HFFc6 (cell line): ENCODE measurements at places on chromosomes 12 and 14. TPM values are rescaled to one million over a fixed set of nuclear protein-coding genes. Genes with fewer than 3 reads are reported as not detected.

GRCh38 chr14:95608637-95609235, 73.9 kb downstream of the GLRX5 start:
- no peaks in the 10 kb centered on the region for H3K4me1 ChIP-seq
- DNase-seq: no peak
- peaks cover 15% of the 10 kb centered on the region for H3K27me3 ChIP-seq
- no peaks in the 10 kb centered on the region for H3K36me3 ChIP-seq
- H3K4me3 ChIP-seq: no peak overlapping the region

The CCDC196 gene
- not detected in 3 replicates for total RNA-seq

DNA sequence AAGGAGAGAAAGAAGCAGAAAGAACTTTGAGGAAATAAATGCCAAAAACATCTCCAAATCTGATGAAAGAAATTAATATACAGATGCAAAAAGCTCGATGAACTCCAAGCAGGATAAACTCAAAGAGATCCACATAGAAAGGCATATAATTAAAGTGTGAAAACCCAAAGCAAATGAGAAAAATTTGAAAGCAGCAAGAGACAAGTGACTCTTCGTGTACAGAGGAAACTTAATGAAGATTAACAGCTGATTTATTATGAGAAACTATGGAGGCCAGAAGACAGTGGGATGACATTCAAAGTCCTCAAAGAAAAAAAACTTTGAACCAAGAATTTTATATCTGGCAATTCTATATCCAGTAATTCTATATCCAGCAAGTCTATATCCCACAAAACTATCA, 163.0 kb upstream of the TMCC3 start:
- peaks cover 13% of the 10 kb centered on the region; the same call in 1 of the 2 replicates for H3K36me3 ChIP-seq
- H3K27me3 ChIP-seq: no peaks in the 10 kb centered on the region; the same call in 1 of the 2 replicates
- no peak overlapping the region for H3K27ac ChIP-seq
- no peak overlapping the region for H3K4me3 ChIP-seq
- no peak for DNase-seq

The AKAP5 gene
- 0.78 to 1.2 TPM (median 0.82 TPM) in 3 replicates for total RNA-seq

The CBX5 gene
- 70.8 to 128 TPM (median 94.2 TPM) in 3 replicates for total RNA-seq

The LAG3 gene
- total RNA-seq: 0.21 and 0.60 TPM in 2 replicates

The BCAT1 gene
- total RNA-seq: 166 to 189 TPM (median 180 TPM) in 3 replicates

- no peaks in the 10 kb centered on the region; the same call in 1 of the 2 replicates for H3K27me3 ChIP-seq
- peak overlapping the region; percentile 24; the same call in 1 of the 2 replicates for H3K27ac ChIP-seq
- no peak for DNase-seq
- peaks cover 59% of the 10 kb centered on the region for H3K4me1 ChIP-seq
Measured at GRCh38 chr14:54451121-54451601, 10.0 kb upstream of the CNIH1 start.

GRCh38 chr12:12181511-12181910, 85.3 kb downstream of the LRP6 start:
- peaks cover 38% of the 10 kb centered on the region for H3K4me1 ChIP-seq
- H3K4me3 ChIP-seq: no peak overlapping the region
- H3K36me3 ChIP-seq: peaks cover 35% of the 10 kb centered on the region
- H3K27me3 ChIP-seq: no peaks in the 10 kb centered on the region; the same call in 1 of the 2 replicates
- peak overlapping the region; percentile 66 for H3K27ac ChIP-seq
- DNase-seq: peak; percentile 42

DNA sequence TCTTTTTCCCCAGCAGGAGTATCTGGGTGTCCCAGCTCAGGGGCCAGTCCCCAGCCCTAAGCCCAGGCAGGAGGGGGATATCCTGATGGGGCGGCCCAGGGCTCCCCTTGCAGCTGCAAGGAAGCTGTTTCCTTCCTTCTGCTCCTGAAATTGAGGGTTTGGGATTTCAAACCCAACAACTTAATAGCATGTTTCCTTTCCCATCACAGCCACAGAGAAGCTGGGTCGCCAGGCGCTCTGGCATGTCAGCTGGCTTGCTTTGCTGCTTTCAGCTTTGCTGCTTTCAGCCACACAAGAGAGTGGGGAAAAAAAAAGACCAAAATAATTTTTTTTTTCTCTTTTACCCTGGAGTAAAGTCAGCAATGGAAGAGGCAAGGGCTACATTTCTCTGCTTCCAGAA, 30.0 kb downstream of the HVCN1 start:
- H3K27me3 ChIP-seq: peaks cover 28% of the 10 kb centered on the region
- H3K4me1 ChIP-seq: no peaks in the 10 kb centered on the region
- H3K27ac ChIP-seq: no peak overlapping the region
- H3K36me3 ChIP-seq: no peaks in the 10 kb centered on the region
- DNase-seq: no peak

The ANKS1B gene
- 0.39 to 0.40 TPM in 2 of 3 replicates, not detected in the other for total RNA-seq

DNA sequence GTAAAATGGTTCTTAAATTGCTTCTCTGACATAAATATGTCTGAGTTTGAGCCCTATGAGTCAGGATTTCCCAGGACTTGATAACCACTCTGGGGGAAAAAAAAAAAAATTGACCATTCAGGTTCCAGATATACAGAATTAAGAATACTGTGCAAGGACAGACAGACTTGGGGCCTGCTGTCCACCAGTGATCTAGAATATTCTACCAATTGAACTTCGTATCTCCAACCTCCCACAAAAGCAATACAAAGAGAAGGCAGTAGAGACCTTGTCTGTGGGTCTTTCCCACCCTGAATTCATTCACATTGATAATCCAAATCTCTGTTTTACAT, 4.1 kb downstream of the SINHCAF start:
- peaks cover 60% of the 10 kb centered on the region for H3K4me1 ChIP-seq
- H3K36me3 ChIP-seq: peaks cover 4% of the 10 kb centered on the region; the same call in 1 of the 2 replicates
- H3K4me3 ChIP-seq: no peak overlapping the region
- no peak for DNase-seq

GRCh38 chr14:93266127-93266526, 59.1 kb downstream of the UBR7 start:
- DNase-seq: no peak
- H3K4me3 ChIP-seq: no peak overlapping the region
- peaks cover 31% of the 10 kb centered on the region for H3K4me1 ChIP-seq
- peaks cover 16% of the 10 kb centered on the region for H3K36me3 ChIP-seq

The PLEKHH1 gene
- total RNA-seq: 0.08 to 0.28 TPM (median 0.17 TPM) in 3 replicates

The CALM1 gene
- 333 to 392 TPM (median 383 TPM) in 3 replicates for total RNA-seq

- no peak overlapping the region for H3K27ac ChIP-seq
- H3K4me3 ChIP-seq: no peak overlapping the region
- no peak for DNase-seq
Measured at GRCh38 chr12:111150360-111150759, 218.5 kb downstream of the PHETA1 start.

The SOX5 gene
- not detected in 3 replicates for total RNA-seq

The FGD4 gene
- total RNA-seq: 2.0 to 4.0 TPM (median 2.6 TPM) in 3 replicates

- no peaks in the 10 kb centered on the region for H3K36me3 ChIP-seq
- H3K4me1 ChIP-seq: no peaks in the 10 kb centered on the region
- H3K27me3 ChIP-seq: no peaks in the 10 kb centered on the region
Measured at GRCh38 chr12:108289350-108290161, 49.6 kb downstream of the CMKLR1 start.

- peak; percentile 9 for DNase-seq
- H3K27ac ChIP-seq: peak overlapping the region; percentile 97
- H3K36me3 ChIP-seq: no peaks in the 10 kb centered on the region; the same call in 1 of the 2 replicates
- H3K4me3 ChIP-seq: peak overlapping the region; percentile 96
Measured at GRCh38 chr14:93332397-93332852, 411 bp downstream of the BTBD7 start.

DNA sequence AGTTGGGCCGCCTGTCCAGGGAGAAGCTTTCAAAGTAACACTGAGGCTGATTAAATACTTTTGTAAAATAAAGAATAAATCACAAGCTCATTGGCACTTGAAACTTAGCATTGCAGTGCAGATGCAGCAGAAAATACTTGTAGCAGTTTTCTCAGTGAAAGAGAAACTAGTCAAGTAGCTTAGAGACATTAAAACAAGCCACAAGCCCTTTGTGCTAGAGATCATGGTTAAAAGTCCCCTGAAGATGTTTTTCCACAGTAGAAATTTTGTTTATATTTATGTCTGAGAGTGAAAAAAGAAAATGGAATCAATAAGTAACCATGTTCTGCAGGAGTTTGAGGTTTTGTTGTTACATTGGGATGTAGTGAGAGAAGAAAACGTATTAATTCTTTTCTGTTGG, 5.9 kb downstream of the PSEN1 start:
- H3K4me3 ChIP-seq: no peak overlapping the region
- peaks cover 11% of the 10 kb centered on the region for H3K36me3 ChIP-seq

The SUSD6 gene
- 15.8 and 19.9 TPM in 2 replicates for total RNA-seq

GRCh38 chr12:51593539-51593938, 2.5 kb downstream of the SCN8A start:
- no peak overlapping the region for H3K27ac ChIP-seq
- H3K36me3 ChIP-seq: peaks cover 12% of the 10 kb centered on the region
- peak; percentile 47 for DNase-seq
- H3K27me3 ChIP-seq: no peaks in the 10 kb centered on the region; the same call in 1 of the 2 replicates

- DNase-seq: no peak
- H3K27ac ChIP-seq: peak overlapping the region; percentile 99
- peaks cover 2% of the 10 kb centered on the region for H3K27me3 ChIP-seq
- H3K4me1 ChIP-seq: peaks cover 86% of the 10 kb centered on the region
Measured at GRCh38 chr12:96236221-96236822, 42.1 kb downstream of the ELK3 start.

- DNase-seq: peak; percentile 29
- peaks cover 16% of the 10 kb centered on the region for H3K4me1 ChIP-seq
- no peaks in the 10 kb centered on the region; the same call in 1 of the 2 replicates for H3K27me3 ChIP-seq
- peak overlapping the region; percentile 94 for H3K4me3 ChIP-seq
- H3K27ac ChIP-seq: peak overlapping the region; percentile 94
Measured at GRCh38 chr14:20343862-20344220, 406 bp downstream of the PARP2 start.

GRCh38 chr14:53331247-53331646, 178.1 kb upstream of the DDHD1 start:
- no peaks in the 10 kb centered on the region for H3K36me3 ChIP-seq
- no peak overlapping the region for H3K27ac ChIP-seq
- peaks cover 2% of the 10 kb centered on the region for H3K27me3 ChIP-seq

GRCh38 chr12:27974735-27975221, 2.2 kb upstream of the PTHLH start:
- no peak for DNase-seq
- H3K36me3 ChIP-seq: no peaks in the 10 kb centered on the region
- H3K27ac ChIP-seq: no peak overlapping the region

- peaks cover 64% of the 10 kb centered on the region for H3K27me3 ChIP-seq
- H3K4me1 ChIP-seq: peaks cover 6% of the 10 kb centered on the region
- peak; percentile 1 for DNase-seq
- no peak overlapping the region for H3K4me3 ChIP-seq
Measured at GRCh38 chr12:52720365-52720886, 17.1 kb upstream of the KRT77 start.

DNA sequence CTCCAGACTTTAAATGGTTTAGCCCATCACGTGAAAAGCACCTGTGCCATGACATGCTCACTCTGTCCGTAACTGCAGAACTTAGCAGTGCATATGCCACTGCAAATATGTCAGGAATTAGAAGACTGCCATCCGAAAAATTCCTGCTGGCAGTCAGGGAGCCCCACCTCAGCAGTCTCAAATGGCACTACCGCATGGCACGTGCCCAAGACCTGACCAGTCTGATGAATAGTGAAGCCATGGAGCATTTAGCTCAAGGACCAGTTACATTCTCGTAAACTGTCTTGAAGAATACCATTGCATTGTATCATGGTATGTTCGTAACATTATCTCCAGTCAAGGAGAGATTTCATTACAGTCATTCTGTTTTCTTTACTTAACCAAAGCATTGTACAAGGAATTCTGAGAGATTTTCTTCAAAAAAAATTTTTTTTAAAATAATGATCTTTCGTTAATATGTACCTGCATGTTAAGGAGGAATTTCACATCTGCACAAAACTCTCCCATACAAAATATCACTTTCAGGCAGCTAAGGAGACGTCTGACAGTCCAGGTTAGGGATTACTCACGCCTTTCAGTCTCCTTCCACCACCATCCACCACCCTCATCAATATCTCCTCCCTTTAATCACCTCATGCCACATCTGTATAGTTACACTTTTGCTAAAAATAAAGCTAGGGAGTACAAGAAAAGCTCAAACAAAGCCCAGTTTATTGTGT, 138.5 kb downstream of the ANO2 start:
- no peak overlapping the region for H3K4me3 ChIP-seq
- peaks cover 26% of the 10 kb centered on the region for H3K27me3 ChIP-seq
- H3K36me3 ChIP-seq: no peaks in the 10 kb centered on the region
- peaks cover 41% of the 10 kb centered on the region for H3K4me1 ChIP-seq
- H3K27ac ChIP-seq: no peak overlapping the region

DNA sequence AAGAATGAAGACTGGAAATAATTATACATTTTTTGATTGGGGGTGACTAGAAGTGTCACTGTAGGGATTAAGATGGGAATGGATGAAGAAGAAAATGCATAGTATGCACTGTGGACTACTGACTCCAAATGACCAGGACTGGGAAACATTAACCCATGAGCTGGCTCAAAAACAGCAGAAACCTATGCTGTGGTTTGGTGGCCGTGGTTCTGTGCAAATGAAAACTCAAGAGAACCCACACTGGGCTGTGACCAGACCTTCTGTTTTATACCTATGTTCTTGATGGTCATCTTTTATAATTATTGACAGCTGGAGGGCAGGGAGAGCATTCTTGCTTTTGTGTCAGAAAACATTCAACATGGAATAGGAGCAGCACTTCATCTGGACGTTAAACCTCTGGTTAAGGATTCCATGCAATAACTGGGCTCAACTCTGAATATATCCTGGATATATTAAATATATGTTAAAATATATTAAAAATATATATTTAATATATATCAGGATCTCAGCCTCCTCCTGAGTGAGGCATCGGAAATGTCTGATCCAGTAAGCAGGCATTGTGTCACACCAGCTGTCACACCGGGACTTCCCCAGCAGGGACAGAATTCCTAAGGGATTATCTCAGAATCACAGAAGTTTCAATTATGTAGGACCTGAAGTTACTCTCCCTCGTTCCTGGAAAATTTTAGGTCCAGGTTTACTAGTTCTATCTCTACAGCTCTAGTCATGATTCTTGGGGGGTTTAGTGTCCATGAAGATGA, 48.5 kb downstream of the BBS10 start:
- no peak for DNase-seq
- no peak overlapping the region for H3K4me3 ChIP-seq
- H3K27me3 ChIP-seq: no peaks in the 10 kb centered on the region
- peaks cover 42% of the 10 kb centered on the region for H3K4me1 ChIP-seq
- H3K27ac ChIP-seq: peak overlapping the region; percentile 46; the same call in 1 of the 2 replicates

GRCh38 chr12:32201976-32202375, 95.3 kb downstream of the BICD1 start:
- no peak for DNase-seq
- peaks cover 42% of the 10 kb centered on the region for H3K4me1 ChIP-seq
- H3K36me3 ChIP-seq: peaks cover 18% of the 10 kb centered on the region
- H3K27ac ChIP-seq: no peak overlapping the region; the same call in 1 of the 2 replicates

- no peak overlapping the region for H3K27ac ChIP-seq
- no peaks in the 10 kb centered on the region for H3K4me1 ChIP-seq
- no peak overlapping the region for H3K4me3 ChIP-seq
- no peaks in the 10 kb centered on the region for H3K36me3 ChIP-seq
- DNase-seq: no peak
Measured at GRCh38 chr12:23895792-23896218, 53.7 kb downstream of the SOX5 start.
